ENCODE measurements at places on chromosomes 3 and 15.

- peaks cover 30% of the 10 kb centered on the region for H3K4me1 ChIP-seq
- H3K27me3 ChIP-seq: no peaks in the 10 kb centered on the region
- no peaks in the 10 kb centered on the region for H3K36me3 ChIP-seq
- H3K27ac ChIP-seq: peak overlapping the region; percentile 29
- DNase-seq: no peak
- no peak overlapping the region for H3K4me3 ChIP-seq
These were observed 333.6 kb upstream of the C2CD4B start for GRCh38 chr15:62498712-62499111.

- peak overlapping the region; percentile 67 for H3K4me3 ChIP-seq
- peaks cover 12% of the 10 kb centered on the region for H3K27me3 ChIP-seq
- peaks cover 12% of the 10 kb centered on the region for H3K4me1 ChIP-seq
- H3K36me3 ChIP-seq: no peaks in the 10 kb centered on the region
- no peak overlapping the region for H3K27ac ChIP-seq
These were observed 514 bp downstream of the IGF2BP2 start for GRCh38 chr3:185824051-185825005.

GRCh38 chr15:66722757-66723540, 20.9 kb downstream of the SMAD6 start:
- DNase-seq: no peak
- H3K36me3 ChIP-seq: no peaks in the 10 kb centered on the region
- peak overlapping the region; percentile 38 for H3K27ac ChIP-seq
- no peaks in the 10 kb centered on the region for H3K27me3 ChIP-seq
- H3K4me3 ChIP-seq: no peak overlapping the region

- no peaks in the 10 kb centered on the region for H3K36me3 ChIP-seq
- no peak overlapping the region for H3K4me3 ChIP-seq
- H3K27me3 ChIP-seq: no peaks in the 10 kb centered on the region
- H3K27ac ChIP-seq: no peak overlapping the region
These were observed 13.8 kb downstream of the HDAC11 start for GRCh38 chr3:13493867-13494441.

GRCh38 chr3:137514853-137515252, 249.3 kb upstream of the SOX14 start:
- no peak for DNase-seq
- H3K4me1 ChIP-seq: no peaks in the 10 kb centered on the region
- H3K27me3 ChIP-seq: no peaks in the 10 kb centered on the region

DNA sequence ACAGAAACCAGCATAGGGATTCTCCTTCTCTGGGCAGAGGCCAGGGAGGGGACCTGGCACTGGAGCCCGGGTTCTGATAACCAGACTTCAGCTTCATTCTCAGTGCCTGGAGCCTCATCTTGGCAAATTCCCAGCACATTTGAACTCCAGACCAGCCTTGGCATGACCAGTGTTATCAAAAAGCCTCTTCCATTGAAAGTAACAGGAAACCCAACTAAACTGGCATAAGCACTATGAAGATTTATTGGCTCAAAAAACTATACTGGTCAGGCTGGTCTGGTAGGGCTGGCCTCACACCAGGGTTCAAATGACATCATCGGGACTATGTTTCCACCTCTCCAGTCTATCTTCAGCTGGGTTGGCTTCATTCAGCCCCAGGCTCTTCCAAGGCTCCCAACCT, 48.1 kb upstream of the THUMPD3 start:
- H3K27me3 ChIP-seq: no peaks in the 10 kb centered on the region
- no peak for DNase-seq
- no peaks in the 10 kb centered on the region for H3K4me1 ChIP-seq
